ENCODE measurements at places on chromosomes 16 and 17.

- no peak for DNase-seq
Observed at GRCh38 chr17:21360048-21360447, 16.1 kb upstream of the KCNJ12 start.

DNA sequence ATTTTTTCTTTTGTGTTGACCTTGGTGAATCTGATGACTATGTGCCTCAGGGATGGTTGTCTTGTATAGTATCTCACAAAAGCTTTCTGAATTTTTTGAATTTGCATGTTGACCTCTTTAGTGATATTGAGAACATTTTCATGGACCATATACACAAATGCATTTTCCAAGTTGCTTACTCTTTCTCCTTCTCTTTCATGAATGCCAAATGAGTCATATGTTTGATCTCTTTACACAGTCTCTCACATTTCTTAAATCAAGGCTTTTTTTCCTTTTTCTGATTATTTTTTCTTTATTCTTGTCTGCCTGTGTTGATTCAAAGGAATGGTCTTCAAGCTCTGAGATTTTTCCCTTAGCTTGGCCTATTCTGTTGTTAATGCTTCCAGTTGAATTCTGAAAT, 46.6 kb upstream of the KCNJ16 start:
- no peak for DNase-seq

GRCh38 chr16:68084504-68085258, 489 bp upstream of the NFATC3 start:
- DNase-seq: peak; percentile 93

DNA sequence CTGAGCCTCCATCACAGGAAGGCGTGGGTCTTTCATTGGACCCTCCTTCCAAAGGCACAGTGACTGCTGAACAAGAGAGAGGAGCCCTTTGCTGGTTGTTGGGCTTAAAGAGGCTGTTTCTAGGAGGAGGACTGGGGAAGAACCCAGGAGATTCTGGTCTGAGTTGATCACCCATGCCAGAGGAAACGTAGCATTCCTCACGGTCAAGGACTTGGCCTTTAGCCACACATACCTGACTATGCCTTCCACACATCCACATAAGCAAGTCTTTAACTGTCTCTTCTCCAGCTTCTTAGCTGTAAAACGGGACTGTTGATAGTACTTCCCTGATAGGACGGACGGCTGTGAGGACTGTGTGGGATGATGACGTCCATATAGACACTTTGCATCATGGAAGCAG, 149.8 kb upstream of the IRX3 start:
- no peak for DNase-seq

GRCh38 chr16:65318590-65319257, 196.9 kb upstream of the CDH11 start:
- no peak for DNase-seq

DNA sequence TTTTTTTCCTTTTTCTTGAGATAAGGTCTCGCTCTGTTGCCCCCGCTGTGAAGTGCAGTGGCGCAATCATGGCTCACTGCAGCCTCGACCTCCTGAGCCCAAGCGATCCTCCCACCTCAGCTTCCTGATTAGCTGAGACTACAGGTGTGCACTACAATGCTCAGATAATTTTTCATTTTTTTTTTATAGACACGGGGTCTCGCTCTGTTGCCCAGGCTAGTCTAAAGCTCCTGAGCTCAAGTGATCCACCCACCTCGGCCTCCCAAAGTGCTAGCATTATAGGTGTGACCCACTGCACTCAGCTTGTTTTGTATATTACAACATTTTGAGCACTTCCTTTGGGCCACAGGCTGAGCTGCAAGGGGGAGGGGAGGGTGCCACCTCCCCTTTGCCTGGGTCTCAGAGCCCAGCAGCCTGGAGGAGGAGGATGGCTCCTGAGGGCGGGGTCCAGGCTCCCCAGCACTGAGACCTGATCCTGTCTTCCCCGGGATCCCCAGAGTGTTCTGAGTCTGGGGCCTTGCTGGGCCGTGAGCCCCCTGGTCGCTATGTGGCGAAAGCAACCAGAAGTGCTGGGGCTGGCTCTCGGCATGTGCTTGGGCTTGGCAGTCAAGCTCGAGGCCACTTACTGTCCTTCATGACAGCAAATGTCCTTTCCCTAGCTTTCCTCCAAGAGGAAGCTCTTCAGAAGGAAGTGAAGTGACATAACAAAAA, 8.1 kb downstream of the DEF8 start:
- DNase-seq: no peak

DNA sequence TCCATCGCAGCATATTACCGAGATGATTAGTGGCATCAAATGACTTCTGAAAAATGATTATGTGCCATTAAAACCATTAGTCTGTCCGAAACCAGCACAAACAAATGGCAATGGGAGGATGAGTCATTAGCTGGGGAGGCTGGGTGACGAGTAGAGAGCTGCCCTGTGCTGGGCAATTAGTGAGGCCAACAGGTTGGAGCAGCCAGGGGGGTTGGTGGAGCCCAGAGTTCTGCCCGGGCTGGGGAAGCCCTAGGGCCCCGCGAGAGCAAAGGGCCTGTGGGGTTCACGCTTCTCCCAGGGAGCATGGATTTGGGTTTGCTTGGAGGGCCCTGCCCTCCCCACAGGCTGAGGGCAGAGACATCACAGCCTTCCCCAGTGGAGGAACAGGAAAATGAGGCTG, 152.1 kb upstream of the RPL38 start:
- no peak for DNase-seq

DNA sequence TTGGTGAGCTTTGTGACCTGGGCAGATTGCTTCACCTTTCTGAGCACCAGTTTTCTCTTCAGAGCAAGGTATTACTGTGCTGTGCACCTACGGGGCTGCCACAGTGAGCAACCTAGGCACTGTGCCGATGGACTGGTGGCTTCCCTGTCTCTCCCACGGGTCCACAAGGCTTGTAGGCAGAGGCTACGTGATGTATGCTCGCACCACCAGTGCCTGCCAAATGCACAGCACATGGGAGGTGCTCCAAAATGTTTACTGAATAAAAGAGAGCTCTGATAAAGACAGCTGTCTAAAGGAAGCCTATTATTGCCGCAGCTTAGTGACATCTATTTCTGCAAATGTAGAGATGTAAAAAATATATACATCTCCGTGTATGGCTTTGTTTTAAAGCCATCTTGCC, 139.2 kb downstream of the CDK5R1 start:
- peak; percentile 36 for DNase-seq

DNA sequence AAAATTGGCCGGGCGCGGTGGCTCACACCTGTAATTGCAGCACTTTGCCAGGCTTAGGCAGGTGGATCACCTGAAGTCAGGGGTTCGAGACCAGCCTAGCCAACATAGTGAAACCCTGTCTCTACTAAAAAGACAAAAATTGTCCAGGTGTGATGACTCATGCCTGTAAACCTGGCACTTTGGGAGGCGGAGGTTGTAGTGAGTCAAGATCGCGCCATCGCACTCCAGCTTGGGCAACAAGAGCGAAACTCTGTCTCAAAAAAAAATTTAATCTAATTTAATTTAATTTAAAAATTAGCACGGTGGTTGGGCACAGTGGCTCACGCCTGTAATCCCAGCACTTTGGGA, 1.6 kb upstream of the HBQ1 start:
- DNase-seq: no peak

DNA sequence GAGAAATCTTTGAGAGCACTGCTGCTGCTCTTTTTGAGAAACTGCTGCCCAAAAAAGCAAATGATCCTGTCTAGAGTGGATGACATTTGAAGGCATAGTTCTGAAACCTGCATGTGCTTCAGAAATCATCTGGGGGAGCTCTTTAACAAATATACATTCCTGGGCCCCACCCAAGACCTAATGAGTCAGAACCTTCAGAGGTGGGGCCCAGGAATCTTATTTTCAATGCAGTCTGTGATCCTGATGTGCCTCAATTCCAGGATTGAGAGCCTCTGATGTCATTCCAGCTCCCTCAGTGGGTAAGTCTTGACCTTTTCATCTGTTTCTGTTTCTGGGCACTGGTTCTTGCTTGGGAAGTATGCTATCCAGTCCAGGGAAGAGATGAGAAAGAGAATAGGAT, 42.3 kb downstream of the HNF1B start:
- DNase-seq: no peak

DNA sequence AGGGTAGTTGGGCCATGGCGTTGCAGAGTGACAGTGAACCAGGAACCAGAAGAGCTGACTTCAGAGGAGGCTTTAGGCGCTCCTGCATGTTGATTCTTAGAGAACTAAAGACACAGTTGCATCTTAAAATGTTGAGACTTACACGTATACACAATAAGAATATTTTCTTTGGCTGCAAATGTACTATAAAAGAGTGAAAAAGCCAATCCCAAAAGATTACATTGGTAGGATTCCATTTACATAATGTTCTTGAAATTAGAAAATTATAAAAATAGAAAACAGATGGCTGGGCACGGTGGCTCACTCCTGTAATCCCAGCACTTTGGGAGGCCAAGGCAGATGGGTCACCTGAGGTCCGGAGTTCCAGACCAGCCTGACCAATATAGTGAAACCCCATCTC, 738.8 kb downstream of the WWOX start:
- no peak for DNase-seq

- DNase-seq: no peak
Observed at GRCh38 chr16:3963203-3963602, 82.7 kb upstream of the CREBBP start.

- DNase-seq: no peak
Observed at GRCh38 chr16:1133810-1134520, 18.9 kb upstream of the CACNA1H start.

DNA sequence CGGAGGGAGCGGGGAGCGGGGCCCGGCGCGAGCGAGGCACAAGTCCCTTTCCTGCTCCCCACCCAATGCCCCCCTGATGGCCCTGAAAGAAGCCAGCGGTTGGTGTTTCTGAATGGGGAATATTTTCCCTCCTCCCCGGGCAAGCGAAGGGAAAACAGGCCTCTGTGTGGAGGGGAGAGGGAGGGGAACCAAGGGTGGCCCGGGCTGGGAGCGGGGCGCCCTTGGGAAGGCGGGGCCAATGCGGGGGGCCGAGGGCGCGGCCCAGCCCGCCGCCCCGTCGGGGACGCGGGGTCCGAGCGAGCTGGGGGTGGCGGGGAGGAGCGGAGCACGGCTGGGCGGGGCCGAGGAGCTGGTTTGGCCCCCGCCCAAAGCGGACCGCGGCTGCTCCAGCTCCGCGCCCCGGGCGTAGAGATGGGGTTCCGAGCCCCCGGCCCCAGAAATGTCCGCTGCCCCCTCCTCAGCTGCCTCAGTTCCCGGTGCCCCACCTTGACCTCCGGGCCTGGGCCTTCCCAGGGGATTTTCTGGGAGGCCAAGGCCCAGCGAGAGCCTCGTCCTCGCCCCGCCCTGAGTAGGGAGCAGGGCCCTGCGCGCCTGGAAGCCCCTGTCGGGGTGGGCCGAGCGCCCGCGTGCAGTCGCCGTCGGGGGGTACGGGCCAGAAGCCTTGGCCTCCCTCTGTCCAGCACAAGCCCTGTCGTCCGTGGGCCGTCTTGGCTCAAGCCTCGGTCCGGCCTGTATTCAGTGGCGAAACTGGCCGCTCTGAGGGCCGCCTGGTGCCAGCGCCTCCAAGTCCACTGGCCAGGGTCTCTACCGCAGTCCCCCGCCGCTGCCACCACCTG, 3.9 kb upstream of the HEXIM1 start:
- DNase-seq: peak; percentile 78

DNA sequence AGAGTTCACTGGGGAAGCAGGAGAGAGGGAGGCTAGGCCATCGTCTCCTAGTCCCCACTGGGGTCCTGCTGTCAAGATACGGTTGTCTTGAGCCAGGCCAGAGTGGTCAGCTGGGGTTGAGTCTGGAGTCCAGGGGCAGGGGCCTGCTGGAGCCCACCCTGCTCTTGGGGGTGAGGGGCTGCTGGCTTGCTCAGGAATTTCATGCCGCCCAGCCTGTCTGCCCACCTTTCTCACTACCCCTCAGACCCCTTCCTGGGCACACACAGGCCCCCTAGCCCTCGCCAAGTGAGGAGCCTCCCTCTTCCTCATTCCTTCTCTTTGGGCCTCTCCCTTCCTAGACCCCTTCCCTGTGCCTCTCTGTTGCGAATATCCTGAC, 1.3 kb downstream of the TRAF7 start:
- DNase-seq: no peak

DNA sequence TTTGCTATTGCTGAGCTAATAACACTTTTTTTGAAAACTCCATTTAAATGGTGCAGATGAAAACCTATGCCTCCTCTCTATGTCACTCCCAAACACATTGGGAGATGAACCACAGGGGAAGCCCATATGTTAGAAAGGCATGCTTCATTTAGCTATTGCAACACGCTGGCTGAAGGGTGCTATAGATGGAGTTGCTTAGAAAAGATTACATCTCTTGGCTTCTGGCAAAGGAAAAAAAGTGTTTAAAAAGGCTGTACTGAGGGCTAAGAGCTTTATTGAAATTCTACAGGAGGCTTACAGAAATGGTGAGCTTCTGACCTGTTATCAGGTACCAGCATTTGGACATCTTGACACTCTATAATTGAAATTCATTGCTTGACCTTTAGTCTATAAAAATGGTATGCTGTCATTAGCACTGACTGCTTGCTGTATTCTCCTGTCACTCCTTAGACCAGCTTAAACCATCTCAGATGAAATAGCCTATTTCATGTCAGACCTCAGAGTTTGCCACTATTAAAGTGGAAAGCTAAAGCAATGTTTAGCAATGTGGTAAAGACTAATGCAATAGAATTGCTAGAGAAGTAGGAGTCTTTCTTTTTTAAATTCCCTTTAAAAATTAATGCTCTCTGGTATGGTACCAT, 503.9 kb downstream of the CDH11 start:
- no peak for DNase-seq

DNA sequence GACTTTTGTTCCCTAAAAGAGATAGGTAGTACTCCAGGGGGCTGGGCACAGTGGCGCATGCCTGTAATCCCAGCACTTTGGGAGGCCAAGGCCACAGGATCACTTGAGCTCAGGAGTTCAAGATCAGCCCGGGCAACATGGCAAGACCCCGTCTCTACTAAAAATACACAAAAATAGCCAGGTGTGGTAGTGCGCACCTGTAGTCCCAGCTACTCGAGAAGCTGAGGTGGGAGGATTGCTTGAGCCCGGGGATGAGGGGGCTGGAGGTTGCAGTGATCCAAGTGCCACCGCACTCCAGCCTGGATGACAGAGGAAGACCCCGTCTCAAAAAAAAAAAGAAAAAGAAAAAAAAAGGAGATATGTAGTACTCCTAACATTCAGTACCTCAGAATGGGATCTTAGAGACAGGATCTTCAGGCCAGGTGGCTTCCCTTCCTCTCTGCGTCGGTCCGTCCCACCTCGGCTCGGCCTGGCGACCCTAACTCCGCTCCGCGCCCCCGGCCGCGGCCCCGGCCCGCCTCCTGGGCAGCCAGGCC, 89.6 kb downstream of the CDC27 start:
- no peak for DNase-seq

DNA sequence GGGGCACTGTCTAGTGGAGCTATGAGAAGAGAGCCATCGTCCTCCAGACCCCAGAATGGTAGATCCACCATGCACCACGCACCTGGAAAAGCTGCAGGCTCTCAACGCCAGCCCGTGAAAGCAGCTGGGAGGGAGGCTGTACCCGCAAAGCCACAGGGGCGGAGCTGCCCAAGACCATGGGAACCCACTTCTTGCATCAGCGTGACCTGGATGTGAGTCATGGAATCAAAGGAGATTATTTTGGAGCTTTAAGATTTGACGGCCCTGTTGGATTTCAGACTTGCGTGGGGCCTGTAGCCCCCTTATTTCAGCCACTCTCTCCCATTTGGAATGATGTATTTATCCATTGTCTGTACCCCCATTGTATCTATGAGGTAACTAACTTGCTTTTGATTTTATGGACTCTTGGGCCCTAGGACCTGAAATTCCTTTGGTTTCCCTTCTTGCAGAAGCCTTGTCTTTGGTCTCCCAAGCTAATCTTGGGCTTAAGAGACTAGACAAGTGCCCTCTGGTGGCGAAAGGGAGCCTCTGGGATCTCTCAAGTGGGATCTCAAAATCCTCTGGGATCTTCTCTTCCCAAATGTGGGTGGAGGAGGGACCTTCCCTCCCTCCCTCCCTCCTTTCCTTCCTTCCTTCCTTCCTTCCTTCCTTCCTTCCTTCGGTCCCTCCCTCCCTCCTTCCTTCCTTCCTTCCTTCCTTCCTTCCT, 58.2 kb upstream of the HAPSTR1 start:
- peak; percentile 20 for DNase-seq

Data from amygdala (tissue), 56 donors.